GM10248 (cell line): ENCODE measurements at places on chromosomes 4 and X.

DNA sequence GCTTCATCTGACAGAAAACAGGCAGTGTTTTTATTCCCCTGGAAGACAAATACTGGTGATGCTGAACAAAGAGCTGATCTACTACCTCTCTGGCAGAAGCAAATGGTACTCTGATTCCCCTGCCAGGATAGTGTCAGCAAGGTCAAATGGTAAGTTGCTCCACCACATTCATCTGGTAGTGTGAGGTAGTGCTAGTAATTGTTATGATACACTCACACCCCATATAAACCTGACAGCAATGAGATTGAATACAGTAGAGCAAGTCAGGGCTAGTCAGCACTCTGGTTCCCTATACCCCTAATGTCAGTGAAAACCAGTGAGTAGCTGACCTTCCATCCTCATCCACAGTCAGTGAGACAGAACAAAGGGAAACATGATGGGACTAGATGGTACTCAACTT lies 3.4 kb upstream of the SPIN4 start:
- no peak for DNase-seq

- no peak for DNase-seq
These were observed 97.7 kb downstream of the EFHC2 start for GRCh38 chrX:44245733-44246132.

DNA sequence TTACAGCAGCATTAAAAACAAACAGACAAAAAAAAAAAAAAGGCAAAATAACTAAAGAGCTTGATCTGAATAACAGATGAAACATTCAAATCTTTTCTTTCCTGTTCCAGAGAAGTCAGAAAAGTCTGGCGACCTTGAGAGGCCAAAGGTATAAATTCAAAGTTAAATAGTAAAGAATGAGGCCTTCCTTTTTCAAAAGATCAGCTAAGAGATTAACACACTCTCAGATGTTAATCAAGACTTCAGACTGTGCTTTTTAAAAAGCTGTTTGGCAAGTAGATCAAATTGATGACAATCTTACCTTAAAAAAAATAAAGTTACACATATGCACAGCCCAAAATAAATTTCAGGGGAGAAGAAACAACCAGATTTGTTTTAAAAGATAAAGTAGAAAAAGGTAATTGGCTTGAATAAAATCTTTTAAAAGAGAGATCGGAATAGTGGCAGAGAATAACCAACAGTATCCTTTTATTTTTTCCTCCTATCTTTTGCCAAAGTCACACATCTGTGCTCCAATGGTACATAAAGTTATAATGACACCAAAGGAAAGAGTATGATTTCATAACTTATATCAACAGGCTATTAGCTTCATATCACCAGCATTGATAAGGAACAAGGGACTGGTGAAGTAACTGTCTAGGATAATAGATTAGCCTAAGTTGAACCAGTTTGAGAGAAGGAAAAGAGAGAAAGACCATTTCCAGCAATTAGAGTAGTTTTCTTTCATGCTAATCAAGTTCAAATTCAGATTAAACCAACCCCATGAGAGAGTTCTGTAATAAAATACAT lies 70.4 kb downstream of the METTL14 start:
- no peak for DNase-seq

DNA sequence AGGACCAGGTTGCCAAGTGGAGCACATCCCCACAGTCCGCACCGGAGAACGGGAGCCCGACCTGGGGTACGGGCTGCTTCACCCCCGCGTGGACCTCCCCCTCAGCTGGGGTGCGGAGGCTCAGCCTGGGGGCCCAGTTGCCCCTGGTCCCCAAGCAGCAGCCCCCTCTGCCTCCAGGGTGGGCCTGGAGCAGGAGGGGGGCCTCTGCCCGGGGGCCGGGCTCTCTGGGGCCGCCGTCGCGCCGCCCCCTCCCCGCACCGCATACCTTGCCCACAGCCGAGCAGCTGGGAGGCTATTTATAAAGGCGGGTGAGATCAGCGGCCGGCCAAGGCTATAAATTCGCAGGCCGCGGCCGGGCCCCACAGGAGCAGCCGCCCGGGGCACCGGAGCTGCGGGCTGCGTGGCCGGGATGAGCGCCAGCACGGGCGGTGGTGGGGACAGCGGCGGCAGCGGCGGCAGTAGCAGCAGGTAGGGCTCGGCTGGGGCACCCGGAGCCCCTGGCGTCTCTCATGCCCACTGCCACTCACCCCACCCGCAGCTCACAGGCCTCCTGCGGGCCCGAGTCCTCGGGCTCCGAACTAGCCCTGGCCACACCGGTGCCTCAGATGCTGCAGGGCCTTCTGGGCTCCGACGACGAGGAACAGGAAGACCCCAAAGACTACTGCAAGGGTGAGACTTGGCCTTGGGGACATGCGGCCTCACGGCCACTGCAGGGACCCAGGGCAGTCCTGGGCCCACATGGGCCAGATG lies at the start of gene SRPK3:
Gene SRPK3, plus strand, starts transcription at position 364 of the 750 bp plus-strand sequence. Its CDS starts 46 bp downstream, at position 410.
- no peak for DNase-seq

DNA sequence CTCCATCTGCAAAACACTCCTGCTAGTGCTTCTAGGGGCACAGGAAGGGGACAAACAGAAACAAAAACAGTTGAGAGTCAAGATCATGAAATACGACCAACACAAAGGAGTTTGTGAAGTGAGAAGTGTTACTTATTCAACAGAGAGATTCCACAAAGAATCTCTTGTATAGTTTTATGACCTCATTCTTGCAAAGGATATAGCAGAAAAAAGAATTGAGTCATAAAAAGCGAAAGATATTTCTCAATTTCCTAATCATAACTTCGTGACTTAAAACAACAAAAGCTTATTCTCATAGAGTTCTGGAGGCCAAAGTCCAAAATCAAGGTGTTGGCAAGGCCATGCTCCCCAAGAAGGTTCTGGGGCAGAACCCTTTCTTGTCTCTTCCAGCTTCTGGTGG lies 40.7 kb downstream of the TIGD4 start:
- DNase-seq, result no peak

DNA sequence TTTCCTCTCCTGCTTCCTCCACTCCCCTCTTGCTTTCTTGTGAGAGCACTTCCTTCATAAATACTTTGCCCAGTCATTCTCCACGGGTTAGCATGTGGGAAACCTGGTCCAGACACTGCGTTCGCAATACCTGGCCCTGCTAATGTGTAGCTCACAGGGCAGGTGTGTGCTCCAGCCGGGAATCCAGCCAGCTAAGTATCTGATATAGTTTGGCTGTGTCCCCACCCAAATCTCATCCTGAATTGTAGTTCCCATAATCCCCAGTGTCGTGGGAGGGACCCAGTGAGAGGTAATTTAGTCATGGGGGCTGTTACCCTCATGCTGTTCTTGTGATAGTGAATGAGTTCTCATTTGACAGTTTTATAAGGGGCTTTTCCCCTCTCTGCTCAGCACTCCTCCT lies 32.2 kb upstream of the STX18 start:
- no peak for DNase-seq

GRCh38 chr4:2336659-2337058 lies 74.8 kb upstream of the MXD4 start:
- no peak for DNase-seq

DNA sequence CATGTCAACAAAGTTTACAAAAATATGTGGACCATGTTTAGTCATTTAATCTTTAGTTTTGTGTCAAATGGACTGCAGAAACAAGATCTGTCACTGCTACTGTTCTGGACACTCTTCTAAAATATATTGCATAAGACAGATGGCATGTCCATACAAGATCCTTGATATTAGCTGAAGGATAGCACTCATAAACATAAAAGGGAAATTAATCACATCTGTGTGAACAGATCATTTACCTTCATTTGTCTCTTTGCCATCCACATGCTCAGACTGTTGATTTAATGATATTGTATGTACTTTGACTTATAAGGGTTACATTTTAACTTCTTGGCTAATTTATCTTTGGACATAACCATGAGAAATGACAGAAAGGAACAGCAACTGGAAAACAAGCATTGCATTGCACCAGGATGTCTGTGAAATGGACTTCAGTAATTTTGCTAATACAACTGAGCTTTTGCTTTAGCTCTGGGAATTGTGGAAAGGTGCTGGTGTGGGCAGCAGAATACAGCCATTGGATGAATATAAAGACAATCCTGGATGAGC lies at the start of gene UGT2B7:
Gene UGT2B7, plus strand, starts transcription at position 364 of the 546 bp plus-strand sequence. Its CDS starts 47 bp downstream, at position 411.
- no peak for DNase-seq

GRCh38 chr4:44493924-44494323 lies 45.3 kb upstream of the KCTD8 start:
- peak; percentile 11 for DNase-seq

- no peak for DNase-seq
These were observed 36.9 kb downstream of the INTS6L start for GRCh38 chrX:135557344-135557743.

DNA sequence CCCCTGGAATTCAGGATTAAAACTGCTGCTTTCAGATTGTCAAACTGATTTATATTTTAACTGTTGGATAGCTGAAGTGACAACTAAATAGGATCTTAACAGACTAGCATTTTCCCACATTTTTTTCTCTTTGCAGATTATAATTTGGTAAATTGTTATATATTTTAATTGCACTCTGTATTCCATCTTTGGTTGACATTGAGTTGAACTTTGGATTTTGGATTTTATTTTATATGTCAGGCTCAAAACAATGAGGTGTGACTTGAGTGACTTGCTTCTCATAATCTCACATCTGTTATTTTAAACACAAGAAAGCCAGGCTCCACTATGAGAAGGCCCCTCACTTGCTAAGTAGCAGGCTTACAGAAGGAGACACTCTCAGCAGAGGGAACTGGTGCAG lies 38.1 kb downstream of the NAA11 start:
- no peak for DNase-seq

GRCh38 chr4:78247536-78248285 lies 190.6 kb downstream of the FRAS1 start:
- DNase-seq, result no peak

GRCh38 chr4:156378033-156378665 lies 424.5 kb upstream of the CTSO start:
- peak; percentile 44 for DNase-seq

DNA sequence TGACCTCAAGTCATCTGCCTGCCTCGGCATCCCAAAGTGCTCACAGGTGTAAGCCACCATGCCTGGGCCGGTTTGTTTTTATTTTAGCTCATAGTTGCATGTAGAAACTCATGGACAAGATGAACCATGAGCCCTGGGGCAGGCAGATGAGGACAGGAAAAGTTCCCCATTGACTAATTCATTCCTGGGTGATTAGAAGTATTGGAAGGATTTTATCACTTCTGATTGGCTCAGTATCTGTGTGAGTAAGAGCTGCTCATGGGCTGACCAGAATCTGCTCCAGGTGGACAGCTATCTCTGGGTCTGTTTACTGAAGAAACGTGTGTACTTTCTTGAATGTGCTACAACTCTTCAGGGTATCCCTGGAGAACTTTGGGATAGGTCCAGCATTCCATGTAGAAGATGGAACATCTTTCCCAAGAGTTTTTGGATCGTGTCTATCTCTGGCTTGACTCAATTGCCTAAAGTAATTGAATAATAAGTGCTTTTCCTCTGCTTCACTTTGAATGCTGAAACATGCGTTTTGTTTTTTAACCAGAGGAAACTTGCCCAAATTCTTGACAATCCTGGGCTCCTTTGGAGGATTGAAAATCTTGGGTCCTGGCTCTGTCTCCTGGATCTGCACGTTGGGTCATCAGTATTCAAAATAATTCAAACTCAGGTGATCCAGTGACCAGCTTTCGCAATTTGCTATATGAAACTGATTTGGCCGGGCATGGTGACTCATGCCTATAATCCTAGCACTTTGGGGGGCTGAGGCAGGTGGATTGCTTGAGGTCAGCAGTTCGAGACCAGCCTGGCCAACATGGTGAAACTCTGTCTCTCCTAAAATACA lies 88.6 kb upstream of the DHRSX start:
- DNase-seq, result no peak

GRCh38 chr4:87235020-87235671 lies 14.7 kb upstream of the KLHL8 start:
- DNase-seq, result no peak

GRCh38 chrX:45766981-45767501 lies 566.4 kb upstream of the DIPK2B start:
- DNase-seq, result no peak

GRCh38 chrX:30161043-30161442 lies 54.3 kb upstream of the MAGEB2 start:
- no peak for DNase-seq

- DNase-seq, result peak; percentile 35
These were observed 434.3 kb upstream of the RASGEF1B start for GRCh38 chr4:81905971-81906370.

DNA sequence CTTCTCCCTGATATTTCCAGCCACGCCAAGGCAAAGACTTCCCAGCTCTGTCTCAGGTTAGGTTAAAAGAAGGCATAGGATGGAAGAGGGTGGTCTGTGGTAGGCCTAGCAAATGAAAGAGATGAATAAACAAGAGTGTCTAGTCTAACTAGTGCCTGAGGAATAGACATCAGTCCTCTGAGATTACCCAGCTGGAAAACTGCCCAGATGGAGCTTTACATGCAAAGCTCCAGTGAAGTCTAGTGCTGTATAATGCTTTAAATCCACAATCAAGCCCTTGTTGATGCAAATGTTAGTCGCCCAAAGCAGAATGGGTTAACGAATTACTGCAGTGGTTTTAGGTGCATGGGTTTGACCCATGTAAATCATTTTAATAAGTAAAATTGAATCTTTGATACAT lies 24.8 kb upstream of the GUCY1B1 start:
- no peak for DNase-seq

DNA sequence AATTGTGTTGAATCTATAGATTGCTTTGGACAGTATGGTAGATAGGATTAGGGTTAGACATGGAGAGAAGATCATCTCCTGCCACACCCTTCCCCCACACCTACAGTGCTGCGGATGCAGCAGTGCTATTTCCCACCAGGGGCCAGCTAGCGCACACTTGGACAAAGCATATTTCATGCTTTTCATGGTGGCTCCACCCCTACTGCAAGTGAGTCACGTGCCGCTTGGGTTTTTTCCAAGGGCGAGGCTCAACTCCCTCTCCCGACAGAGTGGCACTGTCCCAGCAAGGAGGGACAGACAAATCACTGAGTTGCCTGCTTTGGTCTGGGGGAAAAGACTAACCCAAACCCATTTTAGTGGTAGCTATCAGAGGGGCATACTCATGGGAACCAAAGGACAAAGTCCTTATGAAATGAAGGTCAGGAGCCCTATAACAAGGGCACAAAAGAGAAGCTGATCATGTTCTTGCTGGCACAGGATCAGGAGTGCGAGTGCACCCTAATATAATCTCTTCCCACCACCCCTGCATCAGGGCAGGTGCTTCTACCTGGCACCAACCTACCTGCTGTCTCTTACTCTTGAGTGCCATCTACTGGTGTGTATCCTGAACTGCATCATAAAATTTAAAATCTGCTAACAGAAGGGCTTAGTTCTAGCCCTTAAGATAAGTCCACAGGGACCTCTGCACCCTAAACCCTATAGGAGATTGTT lies 55.1 kb upstream of the PGAM4 start:
- peak; percentile 45 for DNase-seq

DNA sequence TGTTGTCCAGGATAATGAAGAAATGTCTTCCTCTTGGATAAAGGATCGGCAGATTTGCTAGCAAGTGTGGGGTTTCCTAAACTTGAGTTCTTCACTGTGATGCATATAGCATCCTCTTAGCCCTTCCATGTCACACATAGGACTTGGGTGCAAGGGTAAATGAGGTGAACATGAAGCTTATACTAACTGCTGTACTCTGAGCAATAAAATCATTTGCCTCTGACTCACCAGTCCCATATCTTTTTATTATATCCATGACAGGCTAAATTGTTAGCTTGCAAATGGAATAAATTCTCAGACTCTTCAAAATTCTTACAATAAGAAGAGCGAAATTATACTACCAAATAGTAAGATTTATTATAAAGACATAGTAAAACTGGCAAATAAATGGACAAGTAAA lies 14.7 kb upstream of the TBC1D1 start:
- DNase-seq, result no peak

GRCh38 chr4:81424816-81425755 lies 46.6 kb downstream of the RASGEF1B start:
- no peak for DNase-seq
